ENCODE measurements at places on chromosomes 6 and 20.

DNA sequence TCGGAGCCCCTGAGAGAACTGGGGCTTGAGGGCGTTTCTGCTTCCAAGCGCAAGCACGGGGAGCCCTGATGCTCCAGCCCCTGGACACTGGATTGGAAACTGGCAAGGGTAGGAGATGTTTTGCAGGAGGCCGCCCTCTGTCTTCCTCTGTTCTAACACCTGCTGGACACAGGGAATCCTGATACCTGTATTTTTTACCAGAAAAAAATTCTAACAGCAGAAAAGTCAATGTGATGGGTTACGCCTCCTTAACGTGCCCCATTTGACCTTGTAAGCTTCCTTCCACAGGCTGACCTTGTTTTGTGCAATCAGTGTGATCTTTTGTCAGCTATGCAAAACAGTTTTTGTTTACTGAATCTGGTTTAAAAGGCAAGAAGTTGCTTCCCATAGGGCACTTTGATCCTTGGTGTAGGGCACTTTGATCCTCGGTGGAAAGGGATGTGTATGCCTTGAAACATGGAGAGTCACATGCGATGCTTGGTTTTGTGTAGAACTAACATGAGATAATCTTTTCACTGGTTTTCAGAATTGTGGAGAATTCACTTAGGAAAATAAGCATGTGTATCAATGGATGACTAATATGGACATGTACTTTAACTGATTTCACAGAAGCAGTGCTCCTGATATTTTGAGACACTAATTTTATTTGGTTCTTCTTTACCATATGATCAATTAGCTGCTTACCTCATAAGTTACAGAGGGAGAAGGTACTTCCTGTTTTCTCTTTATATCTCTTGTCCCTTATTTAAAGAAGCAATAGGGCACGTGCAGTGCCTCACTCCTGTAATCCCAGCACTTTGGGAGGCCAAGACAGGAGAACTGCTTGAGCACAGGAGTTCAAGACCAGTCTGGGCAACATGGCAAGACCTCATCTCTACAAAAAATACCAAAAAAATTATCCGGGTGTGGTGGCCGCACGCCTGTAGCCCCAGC is 59.9 kb upstream of the MAP3K4 start:
- no peak for DNase-seq

- DNase-seq = no peak
These were observed 42.2 kb downstream of the SNX9 start for GRCh38 chr6:157865249-157865648.

DNA sequence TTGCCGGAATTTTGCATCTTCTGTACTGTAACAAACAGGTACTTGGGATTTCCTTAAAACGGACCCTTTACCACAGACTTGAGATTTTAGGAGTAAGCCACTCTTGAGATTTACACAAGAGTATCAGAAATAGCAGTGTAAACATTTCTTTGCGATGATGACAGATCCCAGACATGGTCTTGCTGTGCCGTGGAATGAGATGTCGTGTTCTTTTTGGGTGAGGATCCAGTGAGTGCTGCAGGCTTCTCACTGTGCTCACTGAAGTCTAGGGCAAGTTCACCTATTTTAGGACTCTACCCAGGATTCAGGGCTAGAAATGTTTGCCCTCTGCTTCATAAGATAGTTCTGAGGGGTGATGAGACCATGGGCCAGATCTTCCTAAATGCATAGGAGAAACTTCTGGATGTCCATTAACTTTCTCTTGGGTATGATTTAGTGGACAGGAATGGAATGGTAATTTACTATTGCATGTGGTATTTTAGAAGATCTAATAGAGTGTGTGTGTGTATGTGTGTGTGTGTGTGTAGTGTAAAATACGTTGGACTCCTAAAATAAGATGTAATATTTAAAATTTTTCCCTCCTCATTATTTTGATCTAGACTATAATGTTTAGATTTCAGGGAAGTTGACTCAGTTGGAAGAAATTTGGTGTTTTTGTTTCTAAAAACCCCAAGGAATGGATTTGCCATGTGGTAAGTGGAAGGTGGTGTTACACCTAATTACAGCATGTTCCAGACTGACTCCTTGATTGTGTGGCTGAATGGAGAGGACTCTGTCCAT is 8.5 kb downstream of the LRRC1 start:
- DNase-seq = no peak

DNA sequence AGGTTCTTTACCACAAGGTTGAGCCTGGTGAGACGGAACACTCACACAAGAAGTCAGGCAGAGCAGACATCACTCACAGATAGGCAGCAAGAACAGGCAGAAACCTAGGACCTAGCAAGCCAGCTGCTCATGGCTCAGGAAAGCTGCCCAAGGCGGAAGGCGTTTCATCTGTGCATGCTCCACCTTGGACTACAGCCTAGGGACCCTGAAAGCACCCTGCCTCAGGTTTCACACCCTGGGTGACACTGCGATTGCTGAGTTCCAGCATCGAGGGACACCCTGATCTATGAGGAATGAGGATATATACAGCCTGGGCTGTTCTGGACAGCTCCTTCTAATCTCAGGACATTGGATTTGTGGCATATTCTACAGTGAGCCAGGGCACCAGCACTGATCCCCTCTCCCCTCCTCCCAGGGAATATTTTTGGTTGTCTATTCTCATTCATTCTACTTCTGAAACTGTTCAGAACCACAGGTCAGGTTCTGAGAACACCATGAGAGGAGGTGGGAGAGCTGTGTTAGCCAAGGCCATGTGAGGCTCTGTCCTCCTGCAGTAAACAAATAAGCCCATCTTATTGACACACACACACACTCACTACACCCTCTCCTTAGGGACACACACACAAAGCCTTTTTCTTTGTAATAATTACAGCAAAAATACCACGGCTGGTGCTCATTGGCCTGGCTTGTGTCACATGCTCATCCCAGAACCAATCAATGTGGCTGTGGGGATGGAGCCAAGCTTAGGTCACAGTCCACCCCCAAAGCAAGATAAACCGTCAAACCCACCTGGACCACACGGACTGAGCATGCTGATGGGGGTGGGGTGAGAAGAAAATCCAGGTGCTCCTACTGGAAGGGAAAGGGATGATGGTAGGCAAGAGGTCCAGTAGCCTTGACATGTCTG is 26.3 kb upstream of the PMEPA1 start:
- DNase-seq = no peak

GRCh38 chr6:8047541-8048292 is 16.5 kb downstream of the BLOC1S5 start:
- no peak for DNase-seq

GRCh38 chr6:75349262-75349984 is 64.8 kb upstream of the TMEM30A start:
- no peak for DNase-seq

DNA sequence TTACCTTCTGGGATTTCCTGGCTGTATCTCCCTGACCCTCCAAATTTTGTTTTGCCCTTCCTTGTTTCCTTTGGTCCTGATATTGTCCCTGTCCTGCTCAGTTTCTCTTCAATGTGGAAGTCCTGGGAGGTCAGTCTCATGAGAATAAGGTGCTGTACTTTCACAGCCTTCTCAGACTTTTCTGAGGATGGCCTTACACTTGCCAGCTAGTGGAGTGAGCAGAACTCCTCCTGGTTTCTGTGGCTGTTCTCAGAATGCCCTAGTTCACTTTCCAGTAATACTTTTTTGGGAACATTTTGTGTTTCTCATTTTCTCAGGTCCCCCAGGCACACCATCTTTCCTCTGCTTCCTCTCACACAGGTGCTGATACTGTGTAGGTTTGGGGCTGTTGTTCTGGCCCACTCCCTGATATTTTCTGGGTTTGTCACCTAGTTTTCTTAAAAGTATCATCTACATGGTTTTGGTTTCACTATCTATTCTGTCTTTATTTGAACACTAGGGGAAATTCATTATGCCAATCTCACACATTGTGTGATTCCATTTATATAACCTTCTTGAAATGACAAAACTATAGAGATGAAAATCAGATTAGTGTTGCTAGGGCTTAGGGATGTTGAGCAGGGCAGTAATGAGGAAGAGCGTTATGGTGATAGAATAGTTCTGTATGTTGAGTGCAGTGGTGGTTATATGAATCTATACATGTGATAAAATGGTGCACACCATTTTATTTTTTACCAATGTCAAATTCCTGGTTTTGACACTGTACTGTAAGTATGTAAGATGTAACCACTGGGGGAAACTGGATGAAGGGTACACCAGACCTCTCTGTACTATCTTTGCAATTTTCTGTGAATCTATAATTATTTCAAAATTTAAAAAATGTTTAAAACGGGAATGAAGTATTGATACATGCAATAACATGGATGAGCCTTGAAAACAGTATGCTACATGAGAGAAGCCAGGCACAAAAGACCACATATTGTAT is 27.2 kb upstream of the BRPF3 start:
- DNase-seq = no peak

GRCh38 chr20:1122388-1123315 is 4.2 kb downstream of the PSMF1 start:
- no peak for DNase-seq
